ENCODE measurements at places on chromosomes 7 and 10.

GRCh38 chr7:140325600-140325999, 72.7 kb downstream of the SLC37A3 start:
- no peak for DNase-seq

GRCh38 chr10:662686-663465, 26.6 kb downstream of the DIP2C start:
- DNase-seq = no peak

GRCh38 chr10:28179006-28179742, 123.7 kb downstream of the MPP7 start:
- no peak for DNase-seq

DNA sequence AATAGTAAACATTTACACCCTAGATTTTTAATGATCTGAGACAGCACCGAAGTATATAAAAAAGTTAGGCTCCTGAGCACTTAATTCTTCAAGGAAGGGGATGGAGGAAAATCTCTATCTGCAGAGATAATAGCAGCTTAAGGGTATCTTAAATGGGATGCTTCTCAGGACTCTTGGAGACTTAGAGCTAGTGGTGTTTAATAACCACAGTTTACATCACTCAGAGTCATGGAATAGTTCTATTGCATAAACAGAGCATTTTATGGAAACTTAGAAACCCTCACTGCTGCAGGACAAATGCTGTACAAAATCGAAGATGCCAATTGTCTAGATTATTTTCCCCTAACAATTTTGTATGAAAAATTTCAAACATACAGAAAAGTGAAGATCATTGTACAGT, 398.9 kb upstream of the GALNT17 start:
- DNase-seq = no peak

GRCh38 chr10:1665021-1665661, 72.2 kb downstream of the ADARB2 start:
- DNase-seq = no peak

DNA sequence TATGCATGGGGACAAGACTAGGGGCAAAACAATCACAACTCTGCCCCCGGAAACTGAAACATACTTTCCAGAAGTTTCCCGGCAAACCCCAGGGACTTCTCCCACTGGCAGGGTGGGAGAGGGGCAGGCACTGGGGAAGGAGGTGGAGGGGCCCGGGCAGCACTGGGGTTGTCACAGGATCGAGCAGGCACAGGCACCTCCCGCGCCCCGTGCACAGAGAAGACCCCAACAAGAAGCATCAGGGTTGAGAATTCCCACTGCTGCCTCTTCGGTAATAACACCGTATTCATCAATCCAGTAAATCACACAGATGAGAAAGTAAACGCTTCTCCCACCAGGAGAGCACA, 490.5 kb downstream of the PTPRN2 start:
- DNase-seq = no peak

DNA sequence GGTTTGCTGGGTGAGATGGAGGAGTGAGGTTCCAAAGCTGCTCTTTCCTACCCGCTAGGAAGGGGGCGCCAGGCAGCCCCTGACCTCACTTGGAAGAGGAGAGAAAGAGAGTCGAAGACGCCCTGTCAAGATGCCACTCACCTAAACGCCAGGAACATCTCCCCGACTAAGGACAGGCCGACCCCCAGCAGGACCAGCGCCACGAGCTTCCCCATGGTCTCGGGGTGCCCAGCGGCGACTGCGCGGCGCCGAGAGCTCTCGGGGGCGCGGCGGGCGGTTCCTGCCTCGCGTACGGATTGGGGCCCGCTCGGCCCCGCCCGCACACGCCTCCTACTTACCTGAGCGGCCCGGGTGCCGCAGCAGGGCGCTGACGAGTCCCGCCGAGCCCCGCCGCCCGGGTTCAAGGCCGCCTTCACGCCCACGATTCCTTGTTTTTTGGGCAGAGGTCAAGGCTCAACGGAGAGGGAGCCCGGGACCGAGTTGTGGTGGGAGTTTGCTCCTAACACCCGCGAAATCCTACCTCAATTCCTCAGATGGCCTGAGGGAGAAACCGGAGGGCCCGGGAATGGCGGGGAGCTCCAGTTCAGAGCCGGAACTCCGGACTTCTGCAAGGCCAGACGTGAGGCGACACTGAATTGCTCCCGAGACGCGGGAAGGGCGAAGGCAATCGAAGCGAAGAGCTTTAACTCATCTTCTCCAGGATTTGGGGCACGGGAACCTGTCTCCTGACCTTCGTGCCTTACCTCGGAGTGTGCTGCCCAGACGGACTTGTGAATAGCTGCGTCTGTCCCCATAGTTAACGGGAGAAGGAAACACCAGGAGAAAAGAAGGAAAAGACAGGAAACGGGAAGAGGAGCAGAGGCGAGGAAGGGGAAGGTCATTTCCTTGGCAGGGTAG, at the start of gene PON3:
TSS of gene PON3 (minus strand) at position 240 of the 897 bp plus-strand sequence. CDS start at position 215, 25 bp downstream.
- DNase-seq = peak; percentile 42

GRCh38 chr10:100138921-100139496, 46.8 kb downstream of the ERLIN1 start:
- DNase-seq = no peak

DNA sequence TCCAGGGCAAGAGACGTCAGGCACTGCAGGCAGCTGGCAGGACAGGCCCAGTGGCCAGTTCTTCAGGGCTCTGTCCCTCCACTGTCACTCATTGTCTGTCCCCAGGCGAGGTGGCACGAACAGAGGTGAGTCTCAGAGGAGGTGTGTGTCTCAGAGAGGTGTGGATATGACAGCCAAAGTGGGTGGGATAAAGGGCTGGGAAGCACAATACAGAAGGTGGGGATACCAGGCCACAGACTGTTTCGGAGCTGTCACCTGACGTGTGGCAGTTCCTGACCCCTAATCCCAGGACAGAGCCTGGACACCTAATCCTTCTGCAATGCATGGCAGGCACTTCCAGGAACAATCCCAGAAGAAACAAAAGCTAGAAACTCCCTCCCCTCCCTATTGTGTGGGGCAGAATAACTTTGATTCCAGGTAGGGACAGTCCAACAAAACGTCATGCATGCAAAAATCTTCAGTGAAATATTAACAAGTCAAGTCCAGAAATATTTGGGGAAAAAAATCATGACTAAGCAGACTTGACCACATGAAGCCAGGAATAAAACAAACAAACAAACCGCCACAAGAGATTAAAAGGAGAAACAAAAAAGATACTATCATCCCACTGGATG, 11.6 kb downstream of the KLRG2 start:
- DNase-seq = no peak

DNA sequence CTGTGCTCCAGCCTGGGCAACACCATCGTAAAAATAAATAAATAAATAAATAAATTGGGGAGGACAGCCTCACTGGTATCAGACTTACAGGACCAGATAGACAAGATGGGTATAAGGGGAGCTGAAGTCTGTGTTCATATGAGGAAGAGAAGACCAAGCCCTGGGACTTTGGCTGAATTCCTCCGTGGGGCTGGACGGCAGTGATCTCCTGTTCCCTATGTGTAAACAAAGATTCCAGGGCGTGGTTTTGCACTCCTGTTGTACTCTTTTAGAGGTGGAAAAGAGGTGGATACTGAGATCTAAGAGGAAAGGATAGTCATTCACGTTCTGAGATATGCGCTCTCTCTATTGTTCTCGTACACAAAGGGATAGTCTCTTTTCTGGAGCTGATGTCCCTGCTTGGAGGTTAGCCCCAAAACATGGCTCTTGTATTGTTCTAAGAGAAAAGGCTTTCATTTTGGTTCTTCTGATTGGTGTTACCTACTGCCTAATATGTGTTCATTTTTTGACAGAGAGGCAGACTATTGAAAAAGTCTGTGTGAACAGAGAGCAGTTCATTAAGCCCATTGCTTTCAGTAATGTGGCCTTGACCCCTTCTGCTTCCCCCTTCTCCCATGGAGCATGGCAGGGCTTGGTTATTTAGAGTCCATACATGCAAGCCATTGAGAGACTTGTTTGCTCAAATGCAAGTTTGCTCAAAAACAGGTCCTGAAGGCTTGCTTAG, 12.3 kb downstream of the KCTD7 start:
- DNase-seq = no peak

GRCh38 chr7:147235645-147236382, 1119.2 kb downstream of the CNTNAP2 start:
- no peak for DNase-seq

DNA sequence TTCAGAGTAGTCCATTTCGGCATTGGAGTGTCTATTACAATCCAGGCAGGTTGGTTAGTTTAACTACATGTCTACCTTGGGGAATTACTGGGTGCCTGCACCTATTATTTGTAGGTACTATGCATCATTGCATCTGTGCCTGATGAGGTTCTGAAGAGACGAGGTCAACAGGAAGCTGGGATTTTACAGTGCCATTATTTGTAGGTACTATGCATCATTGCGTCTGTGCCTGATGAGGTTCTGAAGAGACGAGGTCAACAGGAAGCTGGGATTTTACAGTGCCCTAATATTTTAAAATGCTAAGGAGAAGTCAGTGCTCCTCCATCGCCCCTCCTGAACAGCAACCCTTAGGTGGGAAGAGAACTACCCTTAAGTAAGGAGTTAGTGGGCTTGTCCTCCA, 41.7 kb downstream of the NPY start:
- DNase-seq = no peak

- no peak for DNase-seq
These were observed 233.5 kb downstream of the CREB5 start for GRCh38 chr7:28645866-28646265.

DNA sequence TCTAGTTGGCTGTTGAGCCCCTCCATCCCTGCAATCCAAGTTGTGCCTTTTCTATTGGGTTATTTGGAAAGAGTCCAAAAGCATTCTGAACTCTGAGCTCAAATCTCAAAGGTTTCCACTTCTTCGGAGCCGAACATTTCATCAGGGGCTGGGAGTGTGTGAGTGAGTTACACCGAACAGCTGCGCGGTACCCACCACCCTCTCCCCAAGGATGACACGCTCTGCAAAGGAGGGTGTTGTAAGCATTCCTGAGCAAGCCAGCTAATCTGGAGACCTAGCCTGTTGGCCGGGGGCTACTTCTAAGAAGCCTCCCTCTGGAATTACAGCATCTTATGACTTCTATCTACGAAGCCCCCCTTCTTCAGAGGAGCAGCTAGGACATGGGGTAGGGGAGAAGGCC, 270.5 kb downstream of the CREB5 start:
- no peak for DNase-seq

- DNase-seq = no peak
These were observed 150.9 kb upstream of the MEOX2 start for GRCh38 chr7:15837306-15837950.

- DNase-seq = no peak
These were observed 7.5 kb downstream of the ASB4 start for GRCh38 chr7:95493247-95493646.

- no peak for DNase-seq
These were observed 101.2 kb downstream of the DYNC2I1 start for GRCh38 chr7:158957510-158957906.

GRCh38 chr7:84847038-84847437, 339.8 kb downstream of the SEMA3D start:
- DNase-seq = no peak

GRCh38 chr10:62610649-62611229, 193.8 kb upstream of the ADO start:
- peak; percentile 73 for DNase-seq

DNA sequence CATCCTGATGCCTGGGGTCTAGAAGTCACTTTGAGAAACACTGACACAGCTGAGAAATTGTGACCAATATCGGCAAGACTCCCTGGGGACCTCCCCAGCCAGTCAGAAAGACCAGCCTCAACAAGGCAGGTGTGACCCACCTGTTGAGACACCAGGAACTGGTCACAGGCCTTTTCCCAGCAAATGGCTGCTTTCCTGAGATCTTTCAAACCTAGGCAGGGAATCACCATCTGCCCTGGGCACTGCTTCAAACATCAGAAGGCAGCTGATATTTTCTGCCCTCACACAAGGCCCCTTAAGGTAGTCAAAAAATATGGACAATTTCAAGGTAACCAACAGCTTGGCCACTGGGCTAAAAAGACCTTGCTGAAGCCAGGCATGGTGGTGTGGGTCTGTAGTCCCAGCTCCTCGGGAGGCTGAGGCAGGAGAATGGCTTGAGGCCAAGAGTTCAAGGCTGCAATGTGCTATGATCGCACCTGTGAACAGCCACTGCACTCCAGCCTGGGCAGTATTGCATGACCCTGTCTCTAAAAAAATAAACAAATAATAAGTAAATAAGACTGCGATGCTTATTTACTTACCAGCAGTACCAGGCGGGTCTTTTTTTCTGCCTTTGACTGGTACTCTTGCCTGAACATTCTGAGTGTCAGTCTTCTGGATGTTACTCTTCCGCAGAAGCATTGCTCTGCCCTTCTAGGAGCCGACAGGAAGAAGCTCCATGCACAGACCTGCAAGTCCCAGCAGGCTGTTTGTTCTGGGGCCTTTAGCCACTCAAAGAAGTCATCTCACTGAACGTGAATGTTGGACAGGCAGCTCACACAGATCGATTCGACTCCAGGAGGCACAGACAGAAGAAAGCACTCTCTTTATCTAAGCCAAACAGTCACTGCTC, 59.7 kb downstream of the SORBS1 start:
- DNase-seq = no peak

GRCh38 chr10:76444034-76444800, 1012.8 kb downstream of the LRMDA start:
- no peak for DNase-seq

- DNase-seq = peak; percentile 55
These were observed 3.6 kb downstream of the PLAC9 start for GRCh38 chr10:80136134-80136571.

- no peak for DNase-seq
These were observed 12.2 kb downstream of the ZNF488 start for GRCh38 chr10:47371629-47372485.

DNA sequence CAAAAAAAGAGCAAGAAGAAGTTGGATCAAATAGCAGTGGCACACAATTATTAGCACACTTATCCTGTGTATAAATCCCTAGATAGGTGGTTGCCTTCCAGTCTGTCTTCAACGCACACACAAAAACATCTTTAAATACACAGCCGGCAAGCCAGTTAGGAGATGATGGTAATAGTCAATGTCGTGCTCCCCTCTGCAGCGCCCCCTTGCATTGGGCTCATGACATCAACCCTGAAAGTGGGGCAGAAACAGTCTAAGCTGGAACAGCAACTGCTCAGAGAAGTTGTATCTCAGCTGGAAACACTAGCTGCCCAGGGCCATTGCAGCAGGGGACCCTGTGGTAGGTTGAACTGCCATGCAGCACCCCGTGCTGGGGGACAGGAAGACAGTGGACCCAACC, 179.5 kb upstream of the YAE1 start:
- DNase-seq = no peak

- no peak for DNase-seq
These were observed 103.4 kb upstream of the GLI3 start for GRCh38 chr7:42340436-42340835.

- DNase-seq = no peak
These were observed 52.4 kb upstream of the ITGB1 start for GRCh38 chr10:33010132-33011037.

DNA sequence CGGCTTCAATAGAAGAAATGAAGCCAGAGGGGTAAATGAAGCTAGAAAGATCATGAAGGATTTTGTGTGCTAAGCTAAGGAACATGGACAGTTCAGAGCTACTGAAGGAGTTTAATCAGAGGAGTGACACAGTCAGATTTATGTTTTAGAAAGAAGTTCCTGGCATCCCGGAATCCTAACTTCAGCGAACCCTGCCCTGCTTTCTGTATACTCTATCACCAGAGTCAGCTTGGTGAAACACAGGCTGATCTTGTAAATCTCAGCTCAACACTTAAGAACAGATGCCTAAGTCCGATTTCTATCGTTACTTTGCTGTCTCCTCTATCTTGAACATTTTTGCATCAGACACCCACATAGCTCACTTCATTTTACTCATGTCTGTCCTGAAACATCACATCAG, 9.1 kb downstream of the AHR start:
- DNase-seq = no peak

- DNase-seq = no peak
These were observed 38.2 kb downstream of the WNT2 start for GRCh38 chr7:117284692-117285091.

- DNase-seq = no peak
These were observed 165.5 kb downstream of the SND1 start for GRCh38 chr7:127817466-127817865.

Measured in thyroid gland (tissue), 4 donors.